Activated naive CD8-positive, alpha-beta T cell treated with anti-CD3 and anti-CD28 coated beads, Interleukin-2, amount 10 ng/mL, durations not matched to agents 7 days and 5 days (primary cell): ENCODE measurements at places on chromosomes 11 and 22.
A peak's percentile ranks its signal among the peaks of the same experiment; 100 is the strongest.

DNA sequence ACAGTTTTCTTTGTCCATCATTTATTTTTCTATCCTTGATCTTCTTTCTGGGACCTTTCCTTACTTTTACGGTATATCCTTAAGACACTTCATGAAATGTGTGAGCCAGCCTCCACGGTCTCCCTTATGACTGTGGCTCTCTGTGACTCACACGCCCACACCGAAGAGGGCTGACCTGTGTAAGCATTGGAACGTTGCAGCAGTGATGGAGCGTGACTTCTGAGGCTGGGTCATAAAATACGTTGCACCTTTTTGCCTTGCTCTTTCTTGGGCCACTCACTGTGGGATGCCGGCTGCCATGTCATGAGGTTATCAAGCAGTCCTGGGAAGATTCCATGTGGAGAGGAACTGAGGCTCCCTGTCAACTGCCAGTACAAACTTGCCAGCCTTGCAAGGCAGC is 96.3 kb upstream of the RAB1B start:
- DNase-seq, result no peak

DNA sequence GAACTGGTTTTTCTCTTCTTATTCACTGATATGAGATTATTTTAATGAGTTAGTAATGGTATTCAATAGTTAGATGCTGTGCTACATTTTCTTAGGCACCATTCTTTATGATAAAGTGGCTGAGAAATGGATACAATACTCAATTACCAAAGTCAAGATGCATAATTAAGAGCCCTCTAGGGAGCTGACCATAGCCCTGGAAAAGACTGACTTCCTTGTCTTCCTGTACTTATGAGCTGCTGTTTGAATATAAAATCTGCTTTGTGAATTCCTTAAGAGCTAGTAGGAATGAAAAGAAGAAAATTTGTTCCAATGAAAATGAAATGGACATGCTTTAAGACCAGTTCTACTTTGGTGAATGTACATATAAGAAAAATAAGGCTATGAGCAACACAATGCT is 452.3 kb downstream of the KCNA4 start:
- DNase-seq, result no peak

DNA sequence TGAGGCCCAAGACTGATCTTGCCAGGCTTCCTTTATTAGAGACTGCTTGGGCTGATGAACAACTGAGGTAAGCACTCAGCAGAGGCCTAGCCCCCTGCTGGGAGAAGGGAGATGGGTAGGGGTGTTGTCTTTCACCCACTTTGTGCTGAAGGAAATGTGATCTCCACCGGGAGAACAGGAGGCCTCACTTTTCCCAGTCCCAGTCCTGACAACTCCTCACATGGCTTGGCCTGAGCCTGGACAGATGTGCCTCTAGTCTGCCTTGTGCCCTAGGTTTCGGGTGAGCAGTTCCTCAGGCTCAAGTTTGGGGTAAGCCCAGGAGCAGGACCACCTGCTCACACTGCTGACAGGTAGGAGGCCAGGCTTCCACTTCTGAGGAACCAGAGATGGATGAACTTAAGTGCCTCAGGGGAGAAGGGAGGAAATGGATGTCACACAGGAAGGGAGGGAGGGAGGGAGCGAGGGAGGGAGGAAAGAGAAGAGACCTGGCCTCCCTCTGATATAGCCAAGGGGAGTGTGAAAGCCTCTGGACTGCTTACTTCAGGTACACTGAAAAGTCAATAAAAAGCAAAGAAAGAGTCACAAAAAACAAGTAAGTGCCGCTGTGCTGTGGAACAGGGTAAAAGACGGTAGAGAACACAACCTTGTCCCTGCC is 8.1 kb downstream of the CLPB start:
- DNase-seq, result no peak

DNA sequence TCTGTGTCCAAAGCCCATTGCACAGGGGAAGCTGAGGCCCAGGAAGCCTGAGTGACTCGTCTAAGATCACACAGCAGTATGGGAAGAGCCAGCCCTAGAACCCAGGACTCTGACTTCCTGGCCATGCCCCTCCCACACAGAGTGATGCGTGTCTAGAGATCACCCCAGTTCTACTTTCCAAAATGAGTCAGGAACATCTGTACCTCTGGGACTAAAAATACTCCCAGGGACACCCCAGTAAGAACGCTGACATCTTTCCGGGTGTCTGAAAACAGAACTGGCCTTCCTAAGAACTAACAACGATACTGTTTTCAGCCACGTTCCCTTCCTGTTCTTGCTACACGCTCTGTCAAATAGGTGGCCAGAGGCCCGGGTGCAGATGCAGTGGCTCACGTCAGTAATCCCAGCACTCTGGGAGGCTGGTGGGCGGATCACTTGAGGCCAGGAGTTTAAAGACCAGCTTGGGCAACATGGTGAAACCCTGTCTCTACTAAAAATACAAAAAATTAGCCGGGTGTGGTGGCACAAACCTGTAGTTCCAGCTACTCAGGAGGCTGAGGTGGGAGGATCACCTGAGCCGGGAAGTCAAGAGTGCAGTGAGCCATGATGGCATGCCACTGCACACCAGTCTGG is 21.7 kb upstream of the PDGFB start:
- no peak for DNase-seq

GRCh38 chr11:105670811-105671210 is 60.9 kb downstream of the GRIA4 start:
- DNase-seq, result no peak

GRCh38 chr11:121210445-121211080 is 82.0 kb upstream of the SC5D start:
- DNase-seq, result no peak

- DNase-seq, result no peak
Measured at GRCh38 chr22:23102776-23103175, 32.5 kb downstream of the GNAZ start.

GRCh38 chr22:31490496-31490925 is 869 bp upstream of the EIF4ENIF1 start:
- DNase-seq, result peak; percentile 55

GRCh38 chr11:65634905-65635731 is 2.8 kb upstream of the SIPA1 start:
- no peak for DNase-seq

DNA sequence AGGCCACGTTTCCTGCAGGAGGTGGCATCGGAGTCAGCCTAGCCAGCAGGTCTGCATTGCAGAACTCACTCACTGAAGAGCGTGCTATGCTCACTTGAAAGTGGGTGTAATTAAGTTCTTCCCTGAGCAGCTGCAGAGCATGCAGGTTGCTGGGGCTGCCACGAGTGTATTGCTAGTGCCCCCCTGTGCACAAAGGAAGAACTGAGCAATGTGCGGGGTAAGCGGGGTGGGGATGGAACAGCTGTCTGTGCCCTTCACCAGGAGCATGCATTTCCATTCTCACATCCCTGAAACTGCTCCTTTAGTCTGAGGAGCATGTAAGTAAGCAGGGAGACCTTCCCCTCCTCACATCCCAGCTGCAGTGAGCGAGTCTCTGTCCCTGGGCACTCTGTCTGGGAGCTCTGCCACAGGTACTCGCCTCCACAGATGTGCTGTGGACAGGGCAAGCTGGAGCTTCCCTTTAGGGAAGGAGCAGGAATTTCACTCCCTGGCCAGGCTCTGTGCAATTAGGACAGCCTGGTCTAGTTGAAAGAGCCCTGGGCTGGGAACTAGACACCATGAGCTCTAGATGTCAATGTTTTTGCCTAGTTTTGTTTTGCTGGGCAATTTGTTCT is 1031.8 kb downstream of the NTM start:
- DNase-seq, result no peak

DNA sequence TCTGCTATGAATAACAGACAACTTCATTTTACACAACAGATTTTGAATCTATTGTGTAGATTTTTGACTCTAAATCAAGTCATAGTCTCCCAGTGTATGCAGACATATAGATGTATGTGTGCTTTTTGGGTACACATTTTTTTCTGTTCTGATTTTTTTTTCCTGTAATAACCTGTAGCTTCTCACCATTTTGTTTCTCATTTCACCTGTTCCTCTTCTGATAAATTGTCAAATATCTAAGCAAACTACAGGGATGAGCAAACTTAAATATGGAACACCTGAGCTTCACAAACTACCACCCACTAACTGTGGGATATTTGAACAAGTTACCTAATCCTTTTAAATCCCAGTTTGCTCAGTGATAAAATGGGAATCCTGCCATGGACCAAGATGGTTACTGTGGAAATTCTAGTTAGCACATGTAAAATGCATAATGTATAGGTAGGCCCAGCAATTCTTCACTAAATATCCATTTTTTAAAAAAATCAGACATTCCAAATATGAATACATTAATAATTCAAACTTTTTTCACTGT is 15.7 kb downstream of the LGR4 start:
- no peak for DNase-seq

- no peak for DNase-seq
Measured at GRCh38 chr11:81033779-81034540, 1593.1 kb upstream of the TENM4 start.

- no peak for DNase-seq
Measured at GRCh38 chr11:3655547-3655946, 10.6 kb downstream of the ART1 start.

GRCh38 chr11:11960687-11961086 is 47.7 kb downstream of the DKK3 start:
- no peak for DNase-seq

- DNase-seq, result no peak
Measured at GRCh38 chr11:116636341-116636929, 136.4 kb downstream of the BUD13 start.

- no peak for DNase-seq
Measured at GRCh38 chr11:32779136-32779535, 15.3 kb downstream of the CCDC73 start.

DNA sequence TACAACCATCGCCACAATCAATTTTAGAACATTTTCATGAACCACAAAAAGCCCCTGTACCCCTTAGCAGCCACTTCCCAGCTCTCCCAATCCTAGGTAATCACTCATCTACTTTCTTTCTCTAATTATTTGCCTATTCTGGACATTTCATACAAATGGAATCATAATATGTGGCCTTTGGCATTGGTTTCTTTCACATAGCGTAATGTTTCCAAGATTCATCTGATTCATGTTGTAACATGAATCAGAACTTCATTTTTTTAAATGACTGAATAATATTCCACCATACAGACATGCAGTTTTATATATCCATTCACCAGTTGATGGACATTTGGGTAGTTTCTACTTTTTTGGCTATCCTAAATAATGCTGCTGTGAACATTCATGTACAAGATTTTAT is 56.2 kb upstream of the RCN1 start:
- no peak for DNase-seq

GRCh38 chr11:34331329-34331728 is 26.5 kb downstream of the ABTB2 start:
- no peak for DNase-seq

DNA sequence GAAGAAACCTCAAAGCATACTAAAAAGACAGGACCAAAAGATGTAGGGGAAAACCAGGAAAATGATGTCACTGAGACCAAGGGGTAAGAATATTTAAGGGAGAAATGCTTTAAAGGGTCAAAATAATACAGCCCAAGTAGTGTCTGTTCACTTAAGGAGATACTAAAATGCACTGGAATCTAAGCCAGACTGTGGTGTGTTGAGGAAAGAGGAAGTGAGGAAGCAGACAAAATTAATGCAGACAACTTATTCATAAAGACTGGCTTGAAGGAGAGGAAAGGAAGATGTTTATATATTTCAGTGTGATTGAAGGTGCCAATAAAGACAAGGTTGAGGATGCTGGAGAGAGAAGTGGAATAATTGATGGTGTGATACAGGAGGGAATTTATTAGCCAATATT is 15.7 kb downstream of the ZNF215 start:
- DNase-seq, result no peak

DNA sequence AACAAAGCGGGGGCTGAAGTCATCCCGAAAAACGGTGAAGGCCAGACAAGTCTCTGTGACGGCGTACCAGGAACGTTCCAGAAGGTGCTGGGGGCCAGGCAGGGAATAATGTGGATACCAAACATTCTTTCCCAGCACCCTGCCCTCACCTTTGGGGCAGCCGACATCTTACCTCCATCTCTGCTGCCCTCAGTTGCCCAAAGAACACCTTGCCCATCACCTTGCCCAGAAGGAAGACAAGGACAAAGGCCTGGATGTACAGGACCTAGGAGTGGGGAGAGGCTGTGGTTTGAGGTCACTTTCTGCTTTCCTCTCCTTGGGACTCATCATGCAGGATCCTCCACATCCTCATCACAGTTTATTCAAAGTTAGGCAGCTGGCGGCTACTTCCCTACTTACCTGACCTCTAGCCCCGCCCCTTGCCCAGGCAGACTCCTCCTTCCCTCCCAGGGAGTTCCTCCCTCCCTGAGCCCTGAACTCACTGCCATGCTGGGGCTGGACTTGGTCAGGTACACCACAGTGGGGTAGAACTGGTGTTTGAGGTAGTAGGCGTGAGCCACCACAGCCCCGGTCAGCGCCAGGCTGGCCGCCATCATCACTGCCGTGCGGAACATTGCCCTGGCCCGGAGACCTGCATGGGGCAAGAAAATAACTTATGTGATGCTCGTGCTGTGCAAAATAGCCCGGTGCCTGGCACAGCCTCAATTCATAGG is 1.2 kb downstream of the SYVN1 start:
- DNase-seq, result peak; percentile 66

- DNase-seq, result no peak
Measured at GRCh38 chr11:31089117-31089516, 280.4 kb downstream of the DCDC1 start.

- no peak for DNase-seq
Measured at GRCh38 chr11:128451652-128452470, 135.5 kb downstream of the ETS1 start.

DNA sequence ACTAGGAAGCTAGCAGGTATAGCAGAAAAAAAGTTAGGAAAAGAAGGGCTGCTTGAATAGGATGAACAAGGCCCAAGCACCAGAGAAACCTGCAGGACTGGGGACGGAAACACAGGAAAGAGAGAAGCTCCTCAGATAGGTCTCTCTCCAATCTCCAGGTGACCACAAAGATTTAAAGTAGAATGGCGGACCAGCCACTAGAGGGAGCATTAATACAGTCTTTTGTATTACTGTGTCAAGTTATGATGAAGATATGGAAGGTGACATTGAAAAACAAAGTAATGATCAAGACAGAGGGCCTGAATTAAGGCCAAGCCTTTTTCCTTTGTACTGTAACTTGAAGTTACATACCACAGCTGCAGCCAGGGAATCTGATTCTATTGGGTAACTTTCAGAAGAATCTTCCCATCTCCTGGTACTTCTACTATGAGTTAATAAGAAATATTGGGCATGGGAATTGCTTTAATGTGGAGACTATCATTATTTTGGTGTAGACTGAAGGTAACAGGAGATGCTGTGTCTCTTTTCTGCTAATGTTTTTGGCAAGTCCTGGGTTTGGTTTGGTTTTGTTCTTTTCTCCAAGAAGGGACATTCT is 33.8 kb downstream of the OR2AG2 start:
- DNase-seq, result no peak

- DNase-seq, result no peak
Measured at GRCh38 chr11:37298173-37298572, 700.1 kb upstream of the RAG2 start.

- DNase-seq, result no peak
Measured at GRCh38 chr11:64531906-64532312, 59.1 kb upstream of the SLC22A12 start.

GRCh38 chr22:19092725-19093124 is 29.5 kb downstream of the DGCR2 start:
- DNase-seq, result no peak

GRCh38 chr11:9207229-9207628 is 57.9 kb downstream of the DENND5A start:
- DNase-seq, result no peak
